Pancreas (tissue), 10 donors: ENCODE measurements at places on chromosomes 13 and 19. TPM values are rescaled to one million over a fixed set of nuclear protein-coding genes. Genes with fewer than 3 reads are reported as not detected.

DNA sequence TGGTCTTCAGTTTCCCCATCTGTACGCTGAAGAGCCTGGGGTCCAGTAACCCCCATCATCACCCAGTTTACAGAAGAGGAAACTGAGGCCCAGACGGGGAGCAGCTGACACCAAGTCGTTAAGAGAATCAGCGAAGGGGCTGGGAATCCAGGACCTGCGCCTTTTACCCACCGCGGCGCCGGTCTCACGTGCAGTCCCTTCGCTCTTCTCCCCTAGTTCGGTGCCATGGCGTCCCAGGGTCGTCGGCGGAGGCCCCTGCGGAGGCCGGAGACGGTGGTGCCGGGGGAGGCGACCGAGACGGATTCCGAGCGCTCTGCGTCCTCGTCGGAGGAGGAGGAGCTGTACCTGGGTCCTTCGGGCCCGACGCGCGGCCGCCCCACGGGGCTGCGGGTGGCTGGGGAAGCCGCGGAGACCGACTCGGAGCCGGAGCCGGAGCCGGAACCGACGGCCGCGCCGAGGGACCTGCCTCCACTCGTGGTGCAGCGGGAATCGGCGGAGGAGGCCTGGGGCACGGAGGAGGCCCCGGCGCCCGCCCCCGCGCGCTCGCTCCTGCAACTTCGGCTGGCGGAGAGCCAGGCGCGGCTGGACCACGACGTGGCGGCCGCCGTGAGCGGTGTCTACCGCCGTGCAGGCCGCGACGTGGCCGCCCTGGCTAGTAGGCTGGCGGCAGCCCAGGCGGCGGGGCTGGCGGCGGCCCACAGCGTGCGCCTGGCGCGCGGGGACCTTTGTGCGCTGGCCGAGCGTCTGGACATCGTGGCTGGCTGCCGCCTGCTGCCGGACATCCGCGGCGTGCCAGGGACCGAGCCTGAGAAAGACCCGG lies 698 bp downstream of the BLOC1S3 start:
- DNase-seq, result peak; percentile 43

DNA sequence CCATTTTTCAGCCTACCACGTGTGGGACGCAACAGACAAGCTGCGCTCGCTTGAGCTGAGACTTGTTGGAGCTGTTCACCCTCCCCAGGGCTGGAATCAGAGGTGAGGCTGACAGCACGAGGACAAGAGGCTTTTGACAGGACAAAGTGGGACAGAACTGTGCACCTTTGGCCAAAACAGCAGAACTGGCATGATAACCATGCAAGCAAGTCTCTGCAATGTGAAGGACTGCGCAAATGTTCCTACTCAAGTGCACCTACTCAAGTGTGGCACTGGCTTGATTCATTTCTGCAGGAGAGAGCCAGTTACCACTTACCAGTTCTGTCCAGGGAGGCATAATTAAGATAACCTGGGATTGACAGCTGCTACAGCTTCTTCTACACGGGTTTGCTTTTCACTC lies 62.2 kb upstream of the TM9SF2 start:
- no peak for DNase-seq

GRCh38 chr13:39306639-39307589 lies 268.7 kb downstream of the NHLRC3 start:
- no peak for DNase-seq

DNA sequence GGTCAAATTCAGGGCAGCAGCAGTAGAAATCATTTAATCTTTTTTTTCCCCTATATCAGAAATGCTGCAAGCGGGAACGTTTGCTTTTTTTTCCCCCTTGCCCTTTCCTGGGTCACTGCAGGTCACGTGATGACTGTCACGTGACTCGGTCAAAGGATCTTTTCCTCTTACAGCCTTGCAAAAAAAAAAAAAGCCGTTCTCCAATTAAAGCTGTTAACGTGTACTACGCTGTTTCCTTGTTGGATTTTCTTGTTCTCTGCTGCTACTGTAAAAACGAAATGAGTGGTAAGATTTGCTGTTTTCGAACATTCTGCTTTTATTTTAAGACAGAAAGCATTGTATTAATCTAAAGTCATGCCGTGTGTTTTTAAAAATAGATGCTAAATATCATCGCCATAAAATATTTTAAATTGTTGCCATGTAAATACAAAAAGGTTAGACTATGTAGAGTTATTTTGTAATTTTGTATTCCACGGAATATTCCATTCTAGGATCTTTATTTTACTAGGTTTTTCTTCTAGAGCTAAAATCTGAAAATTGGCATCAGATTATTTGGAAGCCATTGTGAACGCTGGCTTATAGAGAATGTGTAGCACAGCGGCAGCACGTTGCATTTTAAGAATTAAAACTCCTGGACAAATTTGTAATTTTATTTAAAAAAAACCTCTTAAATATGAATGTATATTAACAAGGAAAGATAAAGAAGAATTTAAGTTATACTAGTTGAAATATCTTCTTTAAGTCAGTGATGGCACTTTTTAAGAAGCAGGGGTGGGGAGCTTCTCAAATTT lies 109.8 kb upstream of the MLNR start:
- DNase-seq, result peak; percentile 71

GRCh38 chr13:37069597-37070103 lies 10.2 kb upstream of the SUPT20H start:
- DNase-seq, result no peak

DNA sequence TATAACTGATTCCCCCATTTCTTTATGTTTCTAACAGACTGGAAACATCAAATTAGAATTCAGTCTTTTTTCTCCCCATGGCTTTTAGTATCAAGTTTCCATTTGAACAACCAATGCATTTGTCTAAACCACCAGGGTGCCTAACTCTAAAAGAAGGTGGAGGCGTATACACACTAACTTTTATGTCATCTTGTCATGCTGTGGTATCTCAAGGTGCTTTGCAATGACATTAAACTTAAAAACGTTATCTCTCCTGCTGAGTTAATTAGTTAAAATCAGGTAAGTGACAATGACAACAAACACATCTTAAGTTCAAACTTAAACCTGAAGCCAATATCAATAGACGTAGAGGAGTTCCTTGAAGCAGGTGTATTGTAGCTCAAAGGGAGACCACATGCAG lies 1001.7 kb downstream of the PCDH17 start:
- DNase-seq, result no peak

- no peak for DNase-seq
Observed at GRCh38 chr19:12331211-12331941, 2.1 kb downstream of the ZNF563 start.

GRCh38 chr13:48142436-48142835 lies 47.5 kb upstream of the MED4 start:
- no peak for DNase-seq

DNA sequence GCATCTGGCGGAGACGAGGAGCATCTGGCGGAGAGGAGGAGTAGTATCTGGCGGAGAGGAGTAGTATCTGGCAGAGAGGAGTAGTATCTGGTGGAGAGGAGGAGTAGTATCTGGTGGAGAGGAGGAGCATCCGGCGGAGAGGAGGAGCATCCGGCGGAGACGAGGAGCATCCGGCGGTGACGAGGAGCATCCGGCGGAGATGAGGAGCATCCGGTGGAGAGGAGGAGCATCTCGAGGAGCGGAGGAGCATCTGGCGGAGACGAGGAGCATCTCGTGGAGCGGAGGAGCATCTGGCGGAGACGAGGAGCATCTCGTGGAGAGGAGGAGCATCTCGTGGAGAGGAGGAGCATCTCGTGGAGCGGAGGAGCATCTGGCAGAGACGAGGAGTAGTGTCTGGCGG lies 18.6 kb downstream of the C13orf46 start:
- DNase-seq, result peak; percentile 21

DNA sequence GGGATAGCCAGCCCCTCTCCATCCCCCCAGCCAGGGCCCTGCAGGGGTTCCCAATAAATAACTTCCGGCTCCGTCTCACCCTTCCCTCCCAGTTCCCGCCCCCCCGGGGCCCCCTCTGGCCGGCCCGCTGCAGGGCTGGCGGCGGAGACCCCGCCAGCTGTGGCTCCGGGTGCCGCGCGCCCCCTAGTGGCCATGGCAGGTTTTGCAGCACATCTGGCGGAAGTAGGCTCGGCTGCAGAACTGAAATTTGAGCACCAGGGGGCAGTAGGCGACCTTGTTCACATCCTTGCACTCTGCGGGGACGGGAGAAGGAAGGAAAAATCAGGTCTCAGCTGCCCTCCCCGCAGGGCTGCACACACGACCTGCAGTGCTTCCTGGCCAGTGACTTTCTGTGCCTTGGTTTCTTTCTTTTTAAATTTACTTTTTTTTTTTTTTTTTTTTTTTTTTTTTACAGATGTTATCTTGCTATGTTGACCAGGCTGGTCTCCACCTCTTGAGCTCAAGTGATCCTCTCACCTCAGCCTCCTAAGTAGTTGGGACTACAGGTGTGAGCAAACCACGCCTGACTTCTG lies 3.6 kb upstream of the MYO1F start:
- peak; percentile 79 for DNase-seq

GRCh38 chr13:51905787-51906186 lies 44.0 kb downstream of the CCDC70 start:
- no peak for DNase-seq

DNA sequence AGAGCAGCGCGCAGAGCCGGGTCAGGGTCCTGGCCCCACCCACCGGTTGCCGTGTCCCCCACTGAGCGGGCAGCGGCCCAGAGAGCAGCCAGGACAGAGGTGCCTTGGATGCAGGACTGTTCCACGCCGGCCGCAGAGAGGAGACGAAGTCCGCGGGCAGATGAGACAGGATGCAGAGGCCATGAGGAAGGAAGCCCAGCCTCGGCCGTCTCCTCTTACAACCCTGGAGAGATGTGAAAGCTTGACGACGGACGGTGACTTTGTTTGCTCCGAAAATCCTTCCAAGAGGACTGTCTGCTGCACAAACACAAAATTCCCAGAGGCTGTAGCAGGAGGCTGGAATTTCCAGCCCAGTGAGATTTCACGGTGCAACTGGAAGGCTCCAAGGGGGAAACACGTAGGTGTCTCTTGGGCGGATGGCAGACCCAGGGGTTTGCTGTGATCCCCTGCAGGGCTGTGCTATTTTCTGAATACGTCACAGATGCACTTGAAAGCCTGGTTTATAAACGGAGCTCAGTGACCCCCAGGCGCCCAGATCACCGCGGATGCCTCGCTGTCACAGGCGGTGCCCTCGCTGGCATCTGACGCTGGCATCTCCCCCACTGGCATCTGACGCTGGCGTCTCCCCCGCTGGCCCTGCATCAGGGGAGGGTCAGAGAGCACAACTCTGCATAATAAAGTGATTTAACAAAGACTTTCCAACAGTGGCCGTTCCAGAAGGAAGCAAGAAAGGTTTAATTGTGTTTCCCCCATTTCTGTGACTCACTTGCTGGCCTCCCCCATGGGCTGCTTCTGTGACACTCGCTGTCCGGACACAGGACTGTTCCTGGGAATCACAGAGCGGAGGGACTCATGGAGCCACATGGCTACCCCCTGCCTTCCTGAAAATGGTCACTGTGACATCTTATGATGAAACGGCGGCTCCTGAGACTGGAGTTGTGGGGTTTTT lies 62.0 kb upstream of the C13orf46 start:
- DNase-seq, result no peak

DNA sequence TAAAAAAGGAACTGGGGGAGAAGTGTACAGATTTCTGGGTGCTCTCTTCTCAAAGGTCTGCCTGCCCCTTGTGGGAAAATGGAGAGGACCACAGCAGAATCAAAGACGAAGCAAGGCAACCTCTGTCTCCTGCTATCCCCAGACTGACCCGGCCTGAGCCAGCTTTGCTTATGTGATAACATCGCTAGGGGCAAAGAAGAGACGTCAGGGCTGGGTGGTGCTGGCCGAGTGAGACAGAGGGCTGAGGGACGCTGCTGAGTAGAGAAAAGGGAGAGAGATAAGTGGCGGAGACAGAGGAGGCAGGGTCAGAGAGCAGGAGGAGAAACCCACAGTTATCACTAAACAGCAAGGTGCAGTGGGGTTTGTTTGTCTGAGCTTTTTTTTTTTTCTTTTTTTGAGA lies 4.6 kb upstream of the MUC16 start:
- no peak for DNase-seq

- DNase-seq, result peak; percentile 73
Observed at GRCh38 chr19:6273701-6274601, 5.8 kb downstream of the MLLT1 start.

- no peak for DNase-seq
Observed at GRCh38 chr13:41995336-41995735, 34.4 kb upstream of the VWA8 start.

GRCh38 chr13:78659450-78659730 lies 435 bp upstream of the OBI1 start:
- no peak for DNase-seq

The HOOK2 gene
- total RNA-seq, result 40.5 TPM

The PLK5 gene
- total RNA-seq, result not detected

The SHISA7 gene
- not detected for total RNA-seq

The ZNF497 gene
- 2.0 TPM for total RNA-seq

The SYT5 gene
- total RNA-seq, result 3.7 TPM

The STAP2 gene
- 17.4 TPM for total RNA-seq

The ATXN8OS gene
- not detected for total RNA-seq

The CPT1C gene
- 3.8 TPM for total RNA-seq

The ZNF571 gene
- total RNA-seq, result 4.3 TPM
